ENCODE measurements at places on chromosomes 12 and 14.
A peak's percentile ranks its signal among the peaks of the same experiment; 100 is the strongest.

GRCh38 chr14:76688383-76688671 lies 72.9 kb upstream of the VASH1 start:
- no peak for DNase-seq

GRCh38 chr12:17793854-17794253 lies 296.1 kb downstream of the RERGL start:
- DNase-seq, result no peak

GRCh38 chr12:119115296-119115905 lies 63.3 kb upstream of the HSPB8 start:
- DNase-seq, result peak; percentile 17

DNA sequence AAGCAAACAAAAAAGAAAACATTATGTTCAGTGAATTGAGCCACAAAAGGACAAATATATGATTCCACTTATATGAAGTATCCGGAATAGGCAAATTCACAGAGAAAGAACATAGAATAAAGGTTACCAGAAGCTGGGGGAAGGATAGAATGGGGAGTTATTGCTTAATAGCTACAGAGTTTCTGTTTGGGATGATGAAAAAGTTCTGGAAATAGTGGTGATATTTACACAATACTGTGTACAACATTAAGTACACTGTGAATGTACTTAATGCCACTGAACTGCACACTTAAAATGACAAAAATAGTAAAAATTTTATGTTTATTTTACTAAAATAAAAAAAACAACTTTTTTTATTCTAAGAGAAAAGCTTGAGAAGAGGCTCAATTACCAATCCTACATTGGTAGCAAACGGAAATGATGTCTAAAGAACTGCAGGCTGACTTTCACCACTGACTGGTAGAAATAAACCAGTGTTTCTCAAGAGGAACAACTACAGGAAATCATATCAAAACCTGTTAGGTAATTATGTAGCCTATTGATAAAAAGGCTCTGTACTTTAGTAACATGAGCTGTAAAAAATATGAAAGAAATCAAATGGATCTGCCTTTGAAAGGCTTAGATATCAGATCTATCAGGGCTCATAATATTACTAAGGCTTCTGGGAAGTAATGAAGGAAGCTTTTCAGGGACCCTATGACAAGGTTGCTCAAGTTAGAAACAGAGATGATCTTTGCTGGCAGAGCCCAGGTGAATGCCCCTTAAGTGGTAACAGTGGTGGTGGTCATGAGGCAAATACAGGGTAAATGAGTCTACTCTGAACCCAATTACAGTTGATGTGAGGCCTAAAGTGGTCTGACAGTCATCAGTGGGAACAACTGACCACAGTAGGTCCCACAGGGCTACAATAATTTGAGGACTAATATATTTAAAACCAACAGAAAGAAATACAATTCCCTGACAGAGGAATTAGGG lies 41.3 kb downstream of the BAZ1A start:
- peak; percentile 38 for DNase-seq

DNA sequence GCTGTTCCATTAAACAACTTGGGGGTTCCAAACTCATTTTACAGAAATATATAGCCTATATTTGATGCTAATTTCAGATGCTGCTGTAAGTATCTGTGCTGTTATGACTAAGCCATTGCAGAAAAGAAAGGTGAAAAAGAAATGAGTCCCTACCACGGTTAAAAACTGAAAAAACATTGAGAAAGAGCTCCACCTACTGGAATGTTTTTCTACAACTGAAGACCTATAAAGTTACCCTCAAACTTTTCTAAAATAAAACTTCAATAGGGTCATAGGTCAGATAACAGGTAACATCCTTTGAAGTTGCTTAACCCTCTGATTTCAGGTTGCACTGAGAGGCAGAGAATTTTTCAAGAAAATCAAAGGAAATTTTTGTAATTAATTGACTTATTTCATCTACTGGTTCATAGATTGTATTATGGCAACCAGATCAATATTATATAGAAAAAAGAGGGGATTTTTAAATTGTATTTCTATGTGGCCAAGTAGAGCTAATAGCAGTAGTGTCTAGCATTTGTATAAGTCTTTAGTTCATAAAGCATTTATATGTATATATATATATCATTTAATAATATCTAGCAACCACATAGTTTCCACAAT lies 279.9 kb downstream of the RPS29 start:
- no peak for DNase-seq

DNA sequence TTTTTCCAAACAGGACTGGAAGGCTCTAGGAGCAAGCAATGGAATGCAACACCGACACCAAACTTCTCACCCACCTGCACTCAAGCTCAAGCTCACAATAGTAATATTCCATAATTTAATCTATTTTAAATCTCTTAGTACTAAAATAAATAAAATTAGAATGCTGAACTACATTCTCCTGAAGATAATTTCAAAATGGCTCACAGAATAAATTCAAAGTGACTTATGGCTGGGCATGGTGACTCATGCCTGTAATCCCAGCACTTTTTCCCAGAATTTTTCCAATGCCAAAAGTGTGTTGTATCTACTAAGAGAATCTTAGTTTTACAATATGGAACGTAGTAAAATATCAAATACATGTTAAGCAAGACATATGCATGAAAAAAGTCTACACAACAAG lies 31.5 kb downstream of the DUSP16 start:
- no peak for DNase-seq

GRCh38 chr12:41108032-41108431 lies 80.1 kb upstream of the PDZRN4 start:
- DNase-seq, result no peak

GRCh38 chr12:41476499-41477439 lies 288.6 kb downstream of the PDZRN4 start:
- DNase-seq, result no peak
